ENCODE measurements at places on chromosomes 12 and 14.

DNA sequence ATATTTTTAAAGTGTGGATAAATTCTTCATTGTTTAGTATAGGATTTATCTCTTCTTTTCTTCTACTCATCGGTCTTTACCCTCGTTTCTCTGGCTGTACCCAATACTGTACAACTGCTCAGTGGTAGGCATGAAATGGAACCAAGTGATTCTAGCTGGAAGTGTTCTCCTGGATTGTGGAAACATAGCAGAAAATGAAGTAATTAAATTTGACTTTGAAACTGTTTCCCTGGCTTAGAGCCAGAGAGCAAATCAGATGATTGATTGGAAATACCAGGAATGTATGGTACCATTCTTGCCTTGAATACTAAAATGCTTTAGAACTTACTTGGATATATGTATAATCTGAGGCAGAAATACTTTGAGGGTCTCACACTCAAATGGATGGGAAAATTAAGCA is 292.3 kb downstream of the ERC1 start:
- DNase-seq: no peak

DNA sequence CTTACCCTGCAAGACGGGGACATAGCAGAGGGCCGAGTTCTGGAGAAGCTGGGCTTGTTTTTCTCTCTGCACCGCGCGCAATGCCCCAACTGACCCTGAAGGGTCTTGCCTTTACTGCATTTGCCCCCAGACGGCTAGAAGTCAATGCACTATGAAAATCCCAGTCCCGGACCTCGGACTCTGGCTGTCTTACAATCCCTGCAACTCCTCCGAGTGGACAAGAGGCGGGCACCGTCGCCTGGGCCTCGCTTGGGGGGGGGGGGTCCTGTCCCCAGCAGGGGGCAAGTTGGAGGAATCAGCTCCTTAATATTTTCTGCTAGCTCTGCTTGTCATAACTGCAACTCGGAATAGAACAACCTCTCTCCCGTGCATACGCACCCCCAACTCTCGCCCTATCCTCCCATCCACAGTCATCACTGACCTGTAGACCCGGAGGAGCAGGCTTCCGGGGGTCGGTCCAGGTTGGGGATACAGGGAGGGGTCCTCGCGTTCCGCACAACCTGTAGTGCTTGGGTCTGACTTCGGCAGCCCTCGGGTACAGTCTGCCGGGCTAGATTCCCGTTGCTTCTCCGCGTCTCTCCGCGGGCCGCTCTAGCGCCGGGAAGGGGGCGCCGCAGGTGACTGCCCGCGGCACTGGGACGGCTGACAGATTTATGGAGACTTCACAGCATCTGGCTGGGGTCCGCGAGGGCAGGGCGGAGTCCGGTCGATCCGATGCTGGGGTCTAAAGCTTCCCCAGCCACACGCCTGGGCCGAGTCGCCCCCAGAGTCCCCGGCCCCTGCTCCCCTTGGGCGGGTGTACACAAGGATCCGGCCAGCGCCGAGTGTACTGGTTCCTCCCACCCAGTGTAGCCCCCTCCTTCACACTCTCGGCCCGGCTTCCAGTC is 3.3 kb upstream of the PAX9 start:
- DNase-seq: no peak

- no peak for DNase-seq
These were observed 14.5 kb downstream of the FBXL14 start for GRCh38 chr12:1579651-1580435.

- no peak for DNase-seq
These were observed 276.1 kb downstream of the ITPR2 start for GRCh38 chr12:26556916-26557315.

GRCh38 chr14:88143810-88144209 is 138.9 kb downstream of the GPR65 start:
- no peak for DNase-seq

GRCh38 chr12:72346363-72346944 is 74.3 kb downstream of the TRHDE start:
- peak; percentile 80 for DNase-seq

GRCh38 chr12:122730215-122731014 is at the start of gene HCAR1:
HCAR1 (minus strand) TSS chr12:122730844; CDS start chr12:122730339, 505 bp downstream.
- no peak for DNase-seq

- DNase-seq: no peak
These were observed 90.4 kb upstream of the TMCC3 start for GRCh38 chr12:94740601-94741362.

DNA sequence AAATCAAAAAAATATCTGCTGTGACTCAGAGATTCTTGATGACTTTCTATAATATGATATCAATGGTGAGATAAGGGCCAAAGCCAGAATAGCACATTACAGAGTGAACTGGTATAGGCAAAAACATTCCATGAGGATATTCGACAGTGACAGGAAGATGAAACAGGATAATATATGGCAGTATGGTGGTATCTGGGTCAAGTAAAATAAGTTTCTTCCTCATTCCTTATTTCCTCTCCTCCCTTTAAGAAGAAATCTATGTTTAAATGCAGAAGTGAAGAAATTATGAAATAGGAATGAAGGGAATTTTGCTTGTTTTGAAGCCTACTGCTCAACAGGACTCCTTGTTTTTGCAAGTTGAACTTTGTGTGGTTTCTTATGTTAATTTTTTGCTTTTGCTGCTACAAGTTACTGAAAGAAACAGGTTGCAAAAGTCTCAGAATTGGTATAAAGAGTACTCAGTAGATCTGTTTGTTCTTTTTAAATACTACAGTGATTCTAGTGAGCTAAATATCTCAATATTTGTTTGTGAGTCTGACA is 7.0 kb downstream of the ACSS3 start:
- no peak for DNase-seq

DNA sequence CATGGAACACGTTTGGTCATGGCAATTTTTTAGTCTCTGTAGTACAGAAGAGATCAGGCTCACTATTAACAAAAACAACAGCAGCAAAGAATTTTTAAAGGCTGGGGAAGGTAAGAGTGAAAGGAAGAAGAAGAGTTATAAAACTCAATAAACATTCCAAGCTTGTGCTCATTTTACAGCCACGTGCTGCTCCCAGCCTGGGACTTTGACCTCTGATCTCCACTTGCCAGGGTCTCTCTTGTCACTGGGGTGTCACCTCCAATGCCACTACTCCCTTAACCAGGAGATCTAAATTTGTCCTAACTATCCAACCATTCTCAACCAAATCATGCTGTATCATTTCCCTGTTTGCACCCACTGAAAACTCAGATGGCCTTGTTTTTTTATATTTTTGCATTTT is 605.1 kb downstream of the VRK1 start:
- DNase-seq: peak; percentile 3

- DNase-seq: no peak
These were observed 87.3 kb downstream of the TTC7B start for GRCh38 chr14:90728951-90729350.

DNA sequence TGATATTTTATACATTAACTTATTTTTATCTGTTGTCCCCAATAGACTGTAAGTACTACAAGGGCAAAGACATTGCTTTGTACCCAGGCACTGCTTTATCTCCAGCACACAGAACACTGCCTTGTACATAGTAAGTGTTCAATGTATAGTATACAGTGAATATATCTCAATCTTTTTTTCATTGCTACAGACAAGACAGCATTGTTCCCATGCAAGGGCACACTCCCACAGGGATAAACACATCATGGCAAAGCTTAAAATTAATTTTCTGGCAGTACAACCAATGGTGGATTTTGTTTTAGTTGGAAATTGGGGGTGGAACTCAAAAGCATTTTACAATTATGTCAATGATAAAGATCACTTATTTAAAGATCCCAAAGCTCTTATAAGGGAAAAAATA is 112.3 kb upstream of the EEA1 start:
- DNase-seq: no peak

DNA sequence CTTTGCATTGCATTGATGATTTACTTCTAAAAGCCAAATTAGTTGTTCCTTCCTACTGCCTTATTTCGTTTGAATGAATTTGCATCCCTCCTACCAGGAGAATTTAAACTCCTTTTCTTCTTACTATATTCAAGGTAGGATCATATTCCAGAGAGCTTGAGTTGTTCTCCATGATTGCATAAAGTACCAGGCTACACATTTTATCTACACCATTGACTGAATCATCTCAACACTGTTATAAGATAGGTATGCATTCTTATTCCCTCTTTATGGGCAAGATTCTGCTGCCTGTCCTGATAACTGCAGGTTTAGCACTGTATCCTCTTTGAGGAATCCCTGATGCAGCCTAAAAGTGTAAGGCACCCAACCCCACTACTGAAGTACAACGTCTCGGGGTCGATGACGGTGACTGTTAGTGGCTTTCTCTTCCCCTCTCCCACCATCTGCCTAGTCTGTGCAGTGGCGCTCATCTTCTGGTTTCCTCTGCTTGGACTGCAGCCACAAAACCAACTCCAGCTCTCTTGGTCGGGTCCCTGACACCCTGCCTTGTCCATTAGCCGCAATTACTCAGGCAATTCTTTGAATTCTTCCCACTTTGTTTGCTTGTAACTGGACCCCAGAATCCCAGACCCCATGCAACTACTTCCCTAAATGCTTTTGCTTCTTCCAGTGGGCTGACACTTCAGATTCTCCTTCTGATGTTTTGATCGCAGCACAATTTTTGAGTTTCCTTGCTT is 44.4 kb upstream of the STXBP6 start:
- no peak for DNase-seq

- DNase-seq: no peak
These were observed 116.5 kb downstream of the HMGA2 start for GRCh38 chr12:65940744-65941143.

GRCh38 chr14:34087571-34087970 is 136.7 kb upstream of the EGLN3 start:
- no peak for DNase-seq

DNA sequence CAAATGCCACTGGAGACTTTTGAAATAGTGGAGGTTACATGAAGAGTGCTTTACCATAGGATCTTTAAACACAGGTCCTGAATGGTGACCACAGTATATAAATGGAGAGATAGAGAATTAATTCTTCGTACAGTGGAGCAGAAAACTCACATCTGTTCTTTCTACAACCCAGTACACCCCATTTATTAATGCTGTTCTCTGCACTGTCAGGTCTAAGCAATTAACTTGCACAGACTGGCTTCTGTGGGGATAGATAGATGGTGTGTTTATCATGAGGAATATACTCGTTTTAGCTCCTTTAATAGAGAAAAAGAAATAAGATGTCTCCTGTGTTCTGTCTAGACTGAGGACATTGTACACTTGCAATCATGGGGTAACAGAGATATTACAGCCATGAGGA is 494.3 kb downstream of the TRHDE start:
- no peak for DNase-seq

DNA sequence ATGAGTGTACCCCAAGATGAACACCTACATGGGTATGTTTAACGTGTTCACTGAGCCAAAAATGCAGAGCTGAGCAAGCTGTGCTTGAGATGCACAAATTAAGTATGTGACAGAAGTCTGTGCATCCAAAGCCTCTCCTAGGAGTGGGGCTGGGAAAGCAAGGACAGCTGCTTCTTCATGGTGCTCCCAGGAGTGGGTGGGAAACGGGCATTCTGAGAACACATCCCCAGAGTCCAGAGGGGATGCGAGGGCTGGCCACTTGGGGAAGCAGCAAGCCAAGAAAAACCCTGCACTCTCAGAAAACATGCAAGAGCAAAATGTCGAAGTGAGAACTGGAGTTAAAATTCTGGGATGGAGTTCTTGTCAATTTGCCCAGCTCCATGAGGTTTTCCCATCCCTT is 414.3 kb downstream of the BCAT1 start:
- no peak for DNase-seq

GRCh38 chr12:4052691-4053090 is 179.5 kb upstream of the PARP11 start:
- DNase-seq: no peak

DNA sequence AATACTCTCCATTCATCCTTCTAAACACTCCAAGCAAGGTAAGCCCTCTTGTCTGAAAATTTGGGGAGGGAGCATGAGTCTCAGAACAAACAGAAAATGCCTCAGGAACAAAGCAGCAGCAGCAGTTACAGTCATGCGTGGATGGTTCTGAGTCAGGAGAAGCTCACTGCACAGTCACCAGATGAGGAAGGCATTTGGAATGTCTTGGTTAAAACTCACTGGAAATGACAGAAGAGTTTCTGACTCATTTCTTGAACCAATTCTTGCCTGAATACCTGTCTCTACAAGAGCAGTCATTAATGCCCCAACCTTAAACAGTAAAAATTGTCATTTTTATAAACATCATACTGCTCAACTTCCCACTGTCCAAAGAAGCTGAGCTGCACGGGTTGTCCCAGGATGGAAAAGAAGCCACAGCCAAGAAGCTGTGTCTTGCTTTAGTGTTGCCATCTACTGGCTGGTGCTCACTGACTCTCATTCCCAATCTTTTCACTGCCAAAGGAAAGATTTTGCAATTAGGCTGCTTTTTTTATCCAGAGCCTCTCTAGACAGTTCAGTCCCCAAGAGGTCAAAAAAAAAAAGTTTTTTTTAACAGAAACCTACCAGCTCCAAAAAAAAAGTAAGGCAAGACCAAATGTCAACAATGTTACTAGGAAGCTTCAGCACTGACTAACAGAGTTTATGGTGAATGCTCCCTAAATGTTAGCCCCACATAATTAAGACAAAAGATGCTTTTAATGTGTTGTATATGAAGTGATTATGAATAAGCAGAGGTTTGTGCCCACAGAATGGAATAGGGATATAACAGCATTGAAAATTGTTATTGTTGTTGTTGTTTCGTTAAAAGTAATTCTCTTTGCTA is 40.4 kb downstream of the KICS2 start:
- DNase-seq: peak; percentile 78

- DNase-seq: no peak
These were observed 579.4 kb downstream of the ALG10 start for GRCh38 chr12:34601689-34602088.

DNA sequence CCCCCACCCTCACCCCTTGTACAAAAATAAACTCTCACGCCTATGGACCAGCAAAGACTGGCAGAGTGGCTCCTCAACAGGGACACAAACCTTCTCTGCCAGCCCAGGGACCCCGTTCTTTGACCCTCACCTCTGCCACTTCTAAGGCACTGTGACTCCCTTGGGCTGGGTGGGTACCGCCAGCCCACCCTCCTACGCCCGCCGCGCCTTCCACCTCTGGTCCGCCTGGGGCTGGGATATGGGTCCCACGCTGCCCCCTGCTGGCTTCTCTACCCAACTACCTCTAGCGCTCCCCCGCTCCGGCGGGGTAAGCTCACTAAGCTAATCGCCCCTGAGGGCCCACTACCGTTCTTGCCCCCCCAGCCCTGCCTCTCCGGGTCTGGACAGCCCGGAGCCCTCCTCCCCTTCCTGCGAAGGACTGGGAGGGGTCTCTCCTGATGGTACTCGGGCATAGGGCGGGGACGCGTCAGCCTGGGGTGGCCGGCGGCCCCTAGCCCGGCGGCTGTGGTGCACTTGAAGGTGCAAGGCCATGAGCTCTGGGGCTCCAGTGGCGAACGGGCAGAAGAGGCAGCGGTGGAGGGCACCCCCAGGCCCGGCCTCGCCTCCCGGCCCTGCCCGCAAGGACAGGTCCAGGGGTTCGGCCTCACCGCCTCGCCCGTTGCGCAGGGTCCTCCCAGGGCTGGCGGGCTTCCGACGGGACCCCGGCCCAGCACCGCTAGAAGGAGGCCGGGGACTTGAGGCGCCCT is 8.1 kb downstream of the ZNF219 start:
- DNase-seq: no peak

Data from LoVo (cell line).